ENCODE measurements at places on chromosomes 5 and 9. TPM values are rescaled to one million over a fixed set of nuclear protein-coding genes. Genes with fewer than 3 reads are reported as not detected.

CACNA1B gene
- 0.01 TPM for polyA plus RNA-seq

CDH12 gene
- polyA plus RNA-seq: not detected

GAPT gene
- polyA plus RNA-seq: not detected

TLX3 gene
- polyA plus RNA-seq: not detected

ADAMTSL1 gene
- polyA plus RNA-seq: 17.2 TPM

MEIKIN gene
- polyA plus RNA-seq: not detected

SAP30L gene
- 26.3 TPM for polyA plus RNA-seq

INSL6 gene
- not detected for polyA plus RNA-seq

TTC23L gene
- polyA plus RNA-seq: not detected

SHROOM1 gene
- 8.5 TPM for polyA plus RNA-seq

GABRA6 gene
- polyA plus RNA-seq: not detected

CORO2A gene
- polyA plus RNA-seq: 1.5 TPM

NTMT1 gene
- 77.1 TPM for polyA plus RNA-seq

F2RL2 gene
- 60.8 TPM for polyA plus RNA-seq

MTX3 gene
- 9.6 TPM for polyA plus RNA-seq

JAKMIP2 gene
- not detected for polyA plus RNA-seq

FREM1 gene
- polyA plus RNA-seq: 0.04 TPM

PHYHD1 gene
- 15.6 TPM for polyA plus RNA-seq

PCDHGB7 gene
- 7.6 TPM for polyA plus RNA-seq

POLR1E gene
- 21.6 TPM for polyA plus RNA-seq

PARP8 gene
- 8.3 TPM for polyA plus RNA-seq

BAG1 gene
- 17.7 TPM for polyA plus RNA-seq

LRRC19 gene
- not detected for polyA plus RNA-seq

HCN1 gene
- not detected for polyA plus RNA-seq

PCDHB8 gene
- 0.17 TPM for polyA plus RNA-seq

TXN gene
- polyA plus RNA-seq: 290 TPM

GABRP gene
- not detected for polyA plus RNA-seq

UGT3A2 gene
- polyA plus RNA-seq: not detected

LCN1 gene
- not detected for polyA plus RNA-seq

TSSK1B gene
- not detected for polyA plus RNA-seq

SPAG8 gene
- 0.50 TPM for polyA plus RNA-seq

FOXD4 gene
- polyA plus RNA-seq: 0.17 TPM

TNFSF15 gene
- 0.13 TPM for polyA plus RNA-seq

SHISAL2B gene
- not detected for polyA plus RNA-seq

DOCK8 gene
- 0.07 TPM for polyA plus RNA-seq

SV2C gene
- not detected for polyA plus RNA-seq

CATSPER3 gene
- polyA plus RNA-seq: 0.43 TPM

MARCOL gene
- polyA plus RNA-seq: not detected

PPP3R2 gene
- polyA plus RNA-seq: not detected

HBEGF gene
- 3.1 TPM for polyA plus RNA-seq

CCDC180 gene
- polyA plus RNA-seq: 0.55 TPM

SLC22A4 gene
- polyA plus RNA-seq: 18.0 TPM

SMIM33 gene
- polyA plus RNA-seq: not detected

ANKRD31 gene
- polyA plus RNA-seq: 0.07 TPM

DMRT2 gene
- not detected for polyA plus RNA-seq

SLC6A19 gene
- polyA plus RNA-seq: not detected

RAB3C gene
- not detected for polyA plus RNA-seq

CTXN3 gene
- polyA plus RNA-seq: not detected

PDE6A gene
- not detected for polyA plus RNA-seq

SLC6A7 gene
- polyA plus RNA-seq: not detected

ELL2 gene
- 58.9 TPM for polyA plus RNA-seq

SMU1 gene
- polyA plus RNA-seq: 16.7 TPM

GRIN3A gene
- not detected for polyA plus RNA-seq

C5orf58 gene
- polyA plus RNA-seq: not detected

OMD gene
- 0.21 TPM for polyA plus RNA-seq

GLDC gene
- polyA plus RNA-seq: 0.44 TPM

CKS2 gene
- 128 TPM for polyA plus RNA-seq

GFI1B gene
- polyA plus RNA-seq: not detected

PCDHGA11 gene
- polyA plus RNA-seq: 7.4 TPM

Data from BJ (cell line).